ENCODE measurements at places on chromosomes 1 and 21. TPM values are rescaled to one million over a fixed set of nuclear protein-coding genes. Genes with fewer than 3 reads are reported as not detected.

DNA sequence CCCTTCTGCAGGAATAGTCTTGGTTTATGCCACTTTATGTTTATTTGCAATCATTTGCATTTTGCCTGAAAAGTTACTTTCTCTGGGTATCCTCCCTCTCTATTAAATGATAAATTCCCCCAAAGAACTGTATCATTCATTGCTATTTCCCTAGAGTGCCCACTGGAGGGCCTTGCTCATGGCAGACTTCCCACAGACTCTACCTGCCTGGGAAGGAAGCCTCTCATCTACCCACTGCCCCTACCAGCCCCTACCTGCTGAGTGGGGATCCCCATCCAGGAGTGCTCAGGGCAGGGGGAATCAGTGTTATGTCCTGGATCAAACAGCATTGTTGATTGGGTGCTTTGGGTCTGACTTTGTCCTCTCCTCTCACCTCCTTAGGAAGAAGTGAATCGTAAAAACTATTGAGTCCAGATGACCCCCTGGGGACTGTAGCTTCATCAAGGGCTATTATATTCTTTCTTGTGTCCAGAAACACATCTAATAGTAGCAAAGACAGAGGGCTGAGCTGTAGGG lies 6.8 kb upstream of the LRRN2 start:
- DNase-seq = no peak

Gene TTC39A
- total RNA-seq = 79.0 TPM

GRCh38 chr1:92017656-92018055 lies 12.1 kb upstream of the EPHX4 start:
- DNase-seq = no peak

DNA sequence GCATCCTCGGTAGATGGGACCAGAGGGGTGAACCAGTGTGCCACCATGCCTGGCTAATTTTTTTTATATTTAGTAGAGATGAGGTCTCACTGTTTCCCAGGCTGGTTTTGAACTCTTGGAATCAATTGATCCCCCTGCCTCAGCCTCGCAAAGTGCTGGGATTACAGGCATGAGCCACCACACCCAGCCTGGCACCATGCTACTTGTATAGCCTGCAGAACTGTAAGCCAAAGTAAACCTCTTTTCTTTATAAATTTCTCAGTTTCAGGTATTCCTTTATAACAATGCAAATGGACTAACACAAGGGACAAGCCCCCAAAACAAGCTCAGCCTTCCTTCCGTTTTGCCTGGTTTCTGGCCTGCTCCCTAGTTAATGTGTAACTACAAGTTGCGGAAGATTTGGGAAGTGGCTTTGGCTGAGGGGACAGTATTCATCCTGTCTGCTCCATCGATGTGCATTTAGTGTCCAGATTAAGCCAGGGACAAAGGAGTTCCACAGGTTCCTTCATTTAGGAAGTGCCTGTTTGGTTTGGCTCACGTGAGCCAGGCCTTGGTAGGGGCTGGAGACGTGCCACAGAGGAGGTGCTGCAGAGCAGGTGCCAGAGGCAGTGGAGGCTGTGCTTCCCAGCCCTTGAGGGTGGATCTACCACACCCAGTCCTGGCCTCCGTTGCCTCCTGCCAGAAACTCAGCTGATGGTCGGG lies 4.4 kb downstream of the AVPR1B start:
- peak; percentile 21 for DNase-seq

Gene TRAPPC10
- total RNA-seq = 26.9 TPM

DNA sequence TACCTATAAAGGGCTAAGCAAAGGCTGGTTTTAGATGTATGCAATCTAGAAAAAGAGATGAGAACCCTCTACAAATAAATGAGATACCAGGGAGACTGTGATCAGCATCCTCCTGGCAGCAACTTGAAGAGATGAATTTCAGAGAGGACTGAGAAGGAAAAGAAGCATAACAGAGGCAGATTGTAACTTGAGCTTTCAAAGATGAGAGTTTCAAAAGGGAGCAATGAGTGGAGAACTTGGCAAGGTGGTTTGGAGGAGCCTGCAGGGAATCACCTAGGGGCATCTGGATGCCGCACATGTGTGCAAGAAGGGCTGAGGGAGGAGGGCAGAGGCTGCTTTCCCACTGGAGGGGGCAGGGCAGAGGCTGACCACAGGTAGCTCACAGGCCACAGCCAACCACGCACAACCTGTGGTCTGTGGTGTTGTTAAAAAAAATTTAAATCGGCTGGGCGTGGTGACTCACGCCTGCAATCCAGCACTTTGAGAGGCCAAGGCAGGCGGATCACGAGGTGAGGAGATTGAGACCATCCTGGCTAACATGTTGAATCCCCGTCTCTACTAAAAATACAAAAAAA lies 50.2 kb downstream of the PCNX2 start:
- DNase-seq = no peak

DNA sequence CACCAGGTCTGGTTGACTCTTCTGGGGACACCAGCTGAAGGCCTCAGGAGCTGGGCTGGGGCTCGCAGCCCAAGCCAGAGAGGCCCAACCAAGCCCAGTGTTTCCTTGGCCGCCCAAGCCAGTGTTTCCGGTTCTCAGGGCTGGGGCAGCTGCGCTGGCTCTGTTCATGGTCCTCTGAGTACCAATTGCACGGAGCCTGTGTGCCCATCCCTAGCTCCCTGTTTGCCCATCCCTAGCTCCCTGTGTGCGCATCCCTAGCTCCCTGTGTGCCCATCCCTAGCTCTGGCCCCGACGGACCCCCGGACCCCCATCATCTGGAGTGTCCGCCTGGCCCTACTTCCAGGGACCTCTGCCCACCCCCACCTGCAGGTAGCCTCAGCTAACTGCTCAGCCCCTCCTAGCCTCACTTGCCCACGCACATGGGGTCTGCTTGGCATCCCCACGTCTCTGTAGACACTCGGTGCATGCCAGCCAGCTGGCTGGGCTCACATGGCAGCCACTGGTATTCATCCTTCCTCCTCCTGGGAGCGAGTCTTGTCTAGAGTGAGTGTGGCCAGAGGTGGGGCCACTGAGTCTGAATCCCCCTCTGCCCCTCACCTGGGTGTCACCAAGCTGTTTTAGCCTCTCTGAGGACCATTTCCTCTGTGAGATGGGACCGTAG lies 64.0 kb downstream of the WNT9A start:
- DNase-seq = no peak

DNA sequence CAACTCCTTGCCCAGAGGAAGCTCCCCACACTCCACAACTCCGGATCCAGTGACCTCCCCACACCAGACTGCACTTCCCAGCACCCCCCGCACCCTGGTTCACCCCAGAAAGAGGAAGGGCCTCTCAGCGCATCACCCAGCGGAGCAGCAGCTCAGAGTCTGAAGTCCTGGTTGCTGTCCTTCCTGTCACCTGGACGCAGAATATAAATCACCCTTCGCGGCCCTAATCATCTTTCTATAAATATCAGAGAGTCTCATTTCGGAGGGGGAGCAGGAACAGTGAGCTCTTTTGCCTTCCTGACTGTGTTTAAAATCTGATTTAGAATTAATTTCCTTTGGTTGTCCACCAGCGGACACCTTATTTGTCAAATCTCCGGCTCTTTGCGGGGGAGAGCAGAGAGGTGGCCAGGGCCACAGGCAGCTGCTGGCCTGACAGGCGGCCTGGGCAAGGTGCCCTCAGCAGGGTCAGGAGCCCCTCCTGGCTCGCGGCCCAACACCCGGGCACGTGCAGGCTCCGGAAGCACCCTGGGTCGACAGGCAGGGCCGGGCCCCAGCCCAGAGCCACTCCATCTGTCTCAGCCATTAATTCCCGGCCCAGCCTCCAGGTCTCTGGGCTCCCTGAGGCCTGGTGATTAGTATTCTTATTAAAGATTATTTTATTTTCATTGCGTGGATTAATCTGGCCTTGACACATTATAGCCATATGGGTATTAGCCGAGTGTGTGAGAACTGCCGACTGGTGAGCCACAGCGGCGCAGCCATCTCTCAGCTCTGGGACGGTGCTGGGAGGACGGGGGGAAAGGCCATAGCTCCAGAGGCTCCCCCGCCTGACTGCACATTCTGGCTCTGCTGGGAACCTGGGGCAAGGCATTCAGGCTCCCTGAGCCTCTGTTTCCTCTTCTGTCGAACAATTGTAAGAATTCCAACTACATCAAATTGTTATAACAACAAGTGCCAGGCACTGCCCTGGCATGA lies 19.7 kb downstream of the EPHA8 start:
- no peak for DNase-seq

GRCh38 chr1:39987869-39988268 lies 32.9 kb downstream of the MFSD2A start:
- DNase-seq = no peak

Gene FUBP1
- 154 TPM for total RNA-seq

- DNase-seq = no peak
Observed at GRCh38 chr1:118204648-118205047, 19.6 kb upstream of the SPAG17 start.

DNA sequence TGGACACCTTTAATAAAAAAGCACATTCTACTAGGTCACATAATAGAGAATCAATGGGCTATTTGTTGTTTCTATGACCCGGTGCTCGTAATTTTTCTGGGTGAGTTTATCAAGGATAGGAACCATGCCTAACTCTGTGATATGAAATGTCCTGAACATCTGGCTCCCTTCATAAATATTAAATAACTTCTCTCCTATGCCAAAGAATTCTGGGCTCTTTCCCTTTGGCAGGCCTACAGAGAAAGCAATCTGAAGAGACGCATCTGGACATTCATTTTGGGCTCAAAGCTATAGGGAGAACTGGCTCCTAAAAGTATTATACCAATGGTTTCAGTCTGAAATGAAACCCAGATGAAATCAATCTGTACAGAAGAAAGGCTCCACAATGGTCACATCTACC lies 38.8 kb upstream of the ANGPTL7 start:
- DNase-seq = no peak
